Stimulated activated CD4-positive, alpha-beta T cell treated with anti-CD3 and anti-CD28 coated beads, Interleukin-2, amount 100 ng/mL, for 24 hours (primary cell): ENCODE measurements at places on chromosomes 5 and 9.

DNA sequence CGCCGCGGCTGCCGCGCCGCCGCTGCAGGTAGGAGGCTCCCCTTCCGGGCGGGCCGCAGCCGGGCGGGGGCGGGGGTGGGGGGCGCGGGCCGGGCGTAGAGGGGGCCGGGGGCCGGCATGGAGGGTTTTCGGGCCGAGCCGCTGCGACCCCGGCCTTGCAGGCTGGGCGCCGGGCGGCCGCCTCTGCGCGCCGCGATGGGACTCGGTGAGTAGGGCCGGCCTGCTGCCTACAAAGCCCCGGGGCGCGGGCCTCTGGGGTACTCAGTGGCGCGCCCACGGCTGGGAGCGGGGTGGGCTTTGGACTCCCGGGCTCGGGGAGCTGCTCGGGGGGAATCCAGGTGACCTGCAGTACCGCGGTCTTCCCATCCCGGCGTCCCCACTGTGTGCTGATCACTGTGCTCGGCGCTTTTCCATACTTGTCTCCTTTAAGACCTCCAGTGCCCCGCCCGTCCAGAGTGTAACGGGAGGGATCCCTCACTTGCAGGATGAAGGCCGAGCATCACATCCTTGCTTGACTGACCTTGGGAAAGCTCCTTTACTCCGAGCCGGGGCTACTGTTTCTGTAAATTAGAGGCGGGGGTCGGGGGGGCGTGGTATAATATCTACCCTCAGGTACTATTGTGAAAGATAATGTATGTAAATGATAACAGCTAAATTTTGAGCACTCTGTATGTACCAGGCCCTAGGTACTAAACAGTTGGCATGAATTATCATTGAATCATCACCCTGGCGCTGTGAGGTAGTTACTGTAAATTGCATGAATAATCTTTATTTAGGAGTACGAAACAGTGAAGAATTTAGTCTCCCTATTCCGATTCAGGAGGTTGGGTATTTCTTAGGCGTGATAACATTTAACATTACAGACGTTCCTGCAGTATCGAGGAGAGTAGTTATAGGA lies 672 bp downstream of the MSANTD3 start:
- peak; percentile 32 for DNase-seq

- DNase-seq: no peak
Measured at GRCh38 chr9:100933656-100934055, 94.9 kb upstream of the PLPPR1 start.

GRCh38 chr9:89593727-89594427 lies 10.9 kb upstream of the GADD45G start:
- DNase-seq: peak; percentile 73

DNA sequence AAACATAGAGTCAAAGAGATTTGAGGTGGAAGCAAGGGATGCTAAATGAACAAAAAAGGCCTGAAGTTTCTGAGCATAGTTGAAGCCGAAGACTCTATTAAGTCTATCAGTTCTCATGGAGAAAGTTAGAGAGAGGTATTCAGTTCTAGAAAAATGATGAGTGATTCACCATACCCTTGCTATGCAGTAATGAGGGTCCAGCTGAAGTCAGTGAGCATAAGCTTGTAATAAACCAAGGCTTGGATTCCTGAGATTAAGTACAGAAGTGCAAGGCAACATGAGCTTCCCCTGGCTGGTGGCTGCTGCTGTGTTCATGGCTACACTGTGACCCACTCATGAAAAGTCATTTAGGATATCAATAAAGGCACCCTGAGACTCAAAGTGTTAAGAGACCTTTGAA lies 129.7 kb upstream of the MTAP start:
- DNase-seq: no peak

GRCh38 chr9:76365028-76365427 lies 29.2 kb downstream of the RFK start:
- no peak for DNase-seq

DNA sequence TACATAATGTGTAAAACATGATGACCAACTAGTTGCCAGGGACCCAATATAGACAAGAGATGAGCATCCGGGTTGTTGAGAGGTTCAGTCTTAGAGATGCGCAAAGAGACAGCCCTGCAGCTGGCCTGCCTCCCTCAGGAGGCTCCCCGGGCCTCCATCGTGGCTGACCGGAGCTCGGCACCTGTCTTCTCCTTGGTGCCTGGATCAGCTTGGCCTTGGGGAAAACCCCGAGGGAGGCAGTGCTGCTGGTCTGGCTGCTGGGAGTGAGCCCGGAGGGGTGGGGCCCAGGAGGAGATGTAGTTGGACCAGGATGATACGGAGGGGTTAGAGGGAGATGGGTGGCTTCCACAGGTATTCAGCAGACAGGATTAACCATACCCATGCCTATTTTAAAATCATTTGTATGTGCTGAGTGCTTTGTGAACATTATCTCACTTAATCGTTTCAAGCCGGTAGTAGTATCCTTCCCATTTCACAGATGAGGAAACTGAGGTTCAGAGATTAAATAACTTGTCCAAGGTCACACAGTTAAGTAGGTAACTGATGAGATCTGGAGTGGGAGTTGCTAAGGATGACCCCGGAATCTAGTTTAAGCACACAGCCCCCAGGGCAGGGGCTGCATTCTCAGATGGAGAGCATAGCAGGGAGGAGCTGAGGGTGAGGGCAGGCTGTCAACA lies 173.8 kb downstream of the COL23A1 start:
- DNase-seq: no peak

GRCh38 chr5:58066076-58066475 lies 393.8 kb downstream of the PLK2 start:
- no peak for DNase-seq

DNA sequence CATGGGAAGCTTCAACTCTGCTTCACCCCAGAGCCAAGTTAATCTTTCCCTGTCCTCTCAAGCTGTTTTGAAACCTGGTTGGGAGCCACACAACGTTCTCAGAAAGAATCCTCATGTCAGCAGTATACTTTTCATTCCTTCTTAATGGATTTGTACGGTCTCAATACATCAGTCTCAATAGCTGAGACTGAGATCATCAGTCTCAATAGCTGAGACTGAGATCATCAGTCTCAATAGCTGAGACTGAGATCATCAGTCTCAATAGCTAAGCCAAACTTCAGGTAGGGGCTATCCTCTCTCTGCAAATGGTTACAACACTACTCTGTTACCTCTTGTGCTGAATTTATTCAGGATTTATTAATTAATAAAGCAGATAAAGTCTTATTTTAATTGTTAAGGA lies 1317.4 kb upstream of the CDH9 start:
- DNase-seq: no peak

- DNase-seq: no peak
Measured at GRCh38 chr5:59151162-59151889, 568.5 kb downstream of the RAB3C start.

DNA sequence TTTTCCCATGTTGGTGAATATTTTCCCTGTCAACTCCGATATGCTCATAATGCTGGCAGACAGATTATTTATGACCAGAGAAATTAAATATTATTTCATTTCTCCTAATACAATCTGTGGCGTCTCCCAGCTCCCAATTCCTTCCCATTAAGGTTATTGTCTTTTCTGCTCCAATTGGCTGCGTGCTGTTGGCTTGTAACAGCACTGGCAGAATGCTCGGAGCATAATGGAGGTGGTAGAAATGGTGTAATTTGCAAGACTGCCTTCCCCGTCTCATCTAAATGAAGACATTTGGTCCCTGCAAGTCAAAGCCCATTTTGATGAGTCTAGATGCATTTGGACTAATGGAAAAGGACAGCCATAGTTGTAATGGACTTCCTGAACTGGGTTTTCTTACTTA lies 601.7 kb downstream of the BRINP1 start:
- DNase-seq: no peak
